ENCODE measurements at places on chromosomes 5 and 9.

DNA sequence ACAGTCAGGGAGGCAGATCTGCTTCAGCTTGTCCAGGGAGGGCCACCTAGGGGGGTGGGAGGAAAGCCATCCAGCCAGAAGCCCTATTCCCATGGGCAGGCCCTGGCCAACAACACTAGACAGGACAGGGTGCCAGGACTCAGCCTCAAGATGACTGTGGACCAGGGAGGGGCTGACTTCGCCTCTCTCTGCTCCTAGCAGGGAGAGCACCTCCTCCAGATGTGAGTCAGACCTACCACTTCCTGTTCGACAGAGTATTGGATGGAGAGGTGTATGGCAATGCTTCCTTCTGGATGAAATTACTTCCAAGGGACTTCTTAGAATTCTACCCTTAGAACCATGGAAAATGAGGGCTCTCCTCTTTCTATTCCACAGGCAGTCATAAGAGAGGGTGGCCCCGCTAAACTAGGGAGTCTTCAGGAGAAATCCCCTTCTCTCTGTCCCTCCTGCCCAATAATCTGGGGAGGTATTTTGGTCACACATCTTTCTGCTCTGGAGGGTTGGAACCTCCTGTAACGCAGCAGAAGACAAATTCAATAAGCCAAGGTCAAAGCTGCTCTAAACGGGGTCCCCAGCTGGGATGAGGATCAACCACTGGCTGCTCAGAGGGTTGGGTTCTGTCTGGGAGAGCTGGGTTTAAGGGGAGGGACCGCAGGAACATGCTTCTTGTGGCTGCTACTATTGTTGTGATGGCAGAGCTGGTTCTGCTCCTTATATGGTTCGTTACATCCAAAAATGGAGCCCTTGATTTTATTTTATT is 23.2 kb upstream of the RCL1 start:
- no peak for DNase-seq

- DNase-seq, result no peak
Measured at GRCh38 chr9:110650261-110650660, 18.3 kb upstream of the MUSK start.

GRCh38 chr5:37730896-37731455 is 108.9 kb downstream of the GDNF start:
- no peak for DNase-seq

- no peak for DNase-seq
Measured at GRCh38 chr9:78261403-78262001, 25.6 kb downstream of the CEP78 start.

GRCh38 chr5:11105696-11106095 is 344.7 kb upstream of the DAP start:
- no peak for DNase-seq

DNA sequence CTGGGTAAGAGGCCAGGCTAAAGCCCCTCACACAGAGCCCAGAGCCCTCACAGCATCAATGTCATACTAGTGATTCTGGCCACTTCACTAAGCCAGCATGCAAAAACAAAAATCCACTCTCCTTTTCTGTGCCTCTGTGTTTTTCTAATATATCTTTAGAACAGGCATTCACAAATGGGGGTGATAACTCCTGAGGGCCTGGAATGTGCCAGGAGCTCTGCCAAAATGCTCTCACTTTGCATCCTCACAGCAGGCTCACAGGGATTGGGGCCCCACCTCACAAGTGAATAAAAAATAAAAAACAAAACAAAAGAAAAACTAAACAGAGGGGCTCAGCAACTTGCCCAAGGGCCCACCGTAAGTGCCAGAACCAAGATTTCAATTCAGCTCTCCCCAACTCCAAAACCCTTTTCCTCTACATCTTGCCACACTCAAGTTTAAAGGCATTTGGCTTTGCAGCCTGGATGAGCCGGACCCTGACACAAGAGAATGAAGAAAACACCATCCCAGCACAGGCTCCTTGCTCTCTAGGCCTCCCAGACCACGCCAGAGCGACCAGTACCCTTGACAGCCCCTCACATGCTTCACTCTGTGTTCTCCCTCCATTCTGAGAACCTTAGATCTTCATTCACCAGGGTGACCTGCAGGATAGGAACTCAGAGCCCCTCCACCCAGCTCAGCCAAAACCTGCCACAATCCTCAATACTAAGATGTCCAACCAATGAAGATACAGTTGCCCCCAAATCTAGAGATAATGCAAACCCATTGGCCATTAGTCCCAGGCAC is 51.3 kb downstream of the SAXO1 start:
- DNase-seq, result no peak

GRCh38 chr9:36961561-36962325 is 72.3 kb downstream of the PAX5 start:
- no peak for DNase-seq

DNA sequence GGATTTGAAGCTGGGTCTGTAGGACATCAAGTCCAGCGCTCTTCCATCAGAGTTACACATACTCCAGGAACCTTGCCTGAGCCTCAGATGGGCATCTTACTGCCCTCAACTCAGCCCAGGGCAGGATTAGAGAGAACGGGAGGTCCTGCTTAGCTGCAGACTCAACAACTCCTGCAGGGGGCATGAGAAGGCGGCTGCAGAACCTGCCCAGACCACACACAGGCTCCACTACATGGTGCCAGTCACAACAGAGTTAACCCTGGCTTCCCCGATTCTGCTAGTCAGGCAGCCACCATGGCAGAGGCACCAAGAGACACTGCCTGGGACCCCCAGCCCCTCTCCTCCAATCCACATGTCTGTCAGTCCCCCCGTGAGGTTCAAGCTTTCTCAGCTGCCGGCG is 23.9 kb upstream of the CPLX2 start:
- no peak for DNase-seq

DNA sequence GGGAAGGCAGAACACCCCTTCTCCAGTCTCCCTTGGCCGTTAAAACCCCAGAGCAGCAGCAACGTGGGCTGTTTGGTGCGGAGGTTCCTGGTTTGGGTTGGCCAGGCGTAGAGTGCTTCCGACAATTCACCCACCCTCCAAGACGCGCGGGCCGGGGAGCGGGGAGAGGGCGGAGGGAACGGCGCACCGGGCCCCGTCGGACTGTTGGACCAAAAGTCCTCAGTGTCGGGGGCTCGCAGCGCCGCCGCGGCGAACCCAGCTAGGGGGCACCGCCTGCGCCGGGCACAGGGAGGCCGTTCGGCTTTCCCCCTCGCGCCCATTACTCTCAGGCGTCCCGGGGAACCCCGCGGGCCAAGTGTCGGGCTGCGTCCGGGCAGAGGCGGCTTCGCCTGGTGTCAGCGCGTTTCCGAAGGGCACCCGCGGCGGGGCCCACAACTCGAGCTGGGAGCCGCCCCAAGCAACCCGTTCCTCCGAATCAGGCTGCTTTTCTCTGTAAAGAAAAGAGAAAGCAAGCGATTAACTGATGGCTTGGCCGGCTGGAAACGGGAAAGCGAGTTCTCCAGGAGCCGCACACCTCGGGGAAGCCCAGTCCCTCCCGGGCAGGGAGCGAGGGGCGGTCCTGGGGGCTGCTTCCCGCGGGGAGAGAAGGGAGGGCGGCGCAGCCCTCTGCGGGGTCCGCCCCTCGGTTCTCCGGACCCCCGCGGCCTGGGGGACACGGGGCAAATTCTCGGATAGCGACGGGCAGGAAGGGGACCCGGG is 145.5 kb downstream of the ERCC6L2 start:
- peak; percentile 63 for DNase-seq

- no peak for DNase-seq
Measured at GRCh38 chr9:137919649-137920141, 42.1 kb downstream of the CACNA1B start.

- DNase-seq, result no peak
Measured at GRCh38 chr9:71781391-71781790, 13.1 kb upstream of the CEMIP2 start.

- DNase-seq, result no peak
Measured at GRCh38 chr9:136805207-136805740, 2.5 kb upstream of the RABL6 start.

Data from hypothalamus (tissue), 51 donors.